Putamen (tissue), 1 donor: ENCODE measurements at places on chromosomes 7 and 10.

DNA sequence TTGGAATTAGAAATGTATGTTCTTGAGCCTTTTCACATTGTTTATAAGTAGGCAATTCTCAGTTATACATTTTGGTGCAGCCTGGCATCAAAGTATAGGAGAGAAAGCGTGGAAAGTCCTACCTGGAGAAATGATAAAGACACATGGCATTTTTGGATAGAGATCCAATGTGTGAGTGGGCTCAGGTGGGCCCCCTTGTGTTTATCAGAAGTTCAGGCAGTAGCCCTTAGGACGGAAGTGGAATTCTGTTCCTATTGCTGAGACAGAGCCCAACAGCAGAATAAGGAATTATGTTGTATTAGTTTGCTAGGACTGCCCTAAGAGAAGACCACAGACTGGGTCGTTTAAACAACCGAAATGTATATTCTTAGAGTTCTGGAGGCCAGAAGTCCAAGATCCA is 85.2 kb upstream of the AMPH start:
- no peak for DNase-seq

DNA sequence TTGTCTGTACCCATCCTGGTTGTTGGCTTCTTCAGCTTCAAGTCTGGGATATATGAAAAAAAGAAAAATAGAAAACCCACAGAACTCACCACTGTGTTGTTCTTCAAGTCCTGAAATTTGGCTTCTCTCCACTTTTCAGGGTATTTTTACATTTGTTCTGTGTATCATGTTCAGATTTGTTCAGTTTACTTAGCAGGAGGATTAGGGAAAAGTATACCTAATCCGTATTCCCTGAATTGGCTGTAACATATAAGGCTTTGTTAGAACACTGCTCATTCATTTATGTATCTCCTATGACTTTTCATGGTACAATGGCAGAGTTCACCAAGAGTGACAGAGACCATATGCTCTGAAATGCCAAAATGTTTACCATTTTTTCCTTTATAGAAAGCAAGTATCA is 146.9 kb downstream of the PTN start:
- DNase-seq = no peak

DNA sequence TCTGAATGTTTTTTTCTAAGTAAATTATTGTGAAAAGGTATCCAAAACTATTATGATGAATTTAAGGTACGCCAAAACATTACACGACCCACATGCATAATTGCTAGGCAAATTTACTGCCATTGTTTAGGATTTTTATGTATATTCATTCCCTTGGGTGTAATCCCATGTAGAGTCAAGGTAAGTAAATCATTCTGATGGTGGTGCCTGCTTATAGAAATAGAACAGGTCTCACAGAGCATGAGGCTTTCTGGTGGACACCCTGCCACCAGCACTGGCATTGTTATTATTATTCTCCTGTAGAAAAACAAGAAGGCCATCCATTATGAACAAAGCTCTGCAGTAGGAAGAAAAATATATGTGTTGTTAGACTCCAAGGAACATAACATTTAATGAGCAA is 111.7 kb upstream of the ZNF804B start:
- no peak for DNase-seq

DNA sequence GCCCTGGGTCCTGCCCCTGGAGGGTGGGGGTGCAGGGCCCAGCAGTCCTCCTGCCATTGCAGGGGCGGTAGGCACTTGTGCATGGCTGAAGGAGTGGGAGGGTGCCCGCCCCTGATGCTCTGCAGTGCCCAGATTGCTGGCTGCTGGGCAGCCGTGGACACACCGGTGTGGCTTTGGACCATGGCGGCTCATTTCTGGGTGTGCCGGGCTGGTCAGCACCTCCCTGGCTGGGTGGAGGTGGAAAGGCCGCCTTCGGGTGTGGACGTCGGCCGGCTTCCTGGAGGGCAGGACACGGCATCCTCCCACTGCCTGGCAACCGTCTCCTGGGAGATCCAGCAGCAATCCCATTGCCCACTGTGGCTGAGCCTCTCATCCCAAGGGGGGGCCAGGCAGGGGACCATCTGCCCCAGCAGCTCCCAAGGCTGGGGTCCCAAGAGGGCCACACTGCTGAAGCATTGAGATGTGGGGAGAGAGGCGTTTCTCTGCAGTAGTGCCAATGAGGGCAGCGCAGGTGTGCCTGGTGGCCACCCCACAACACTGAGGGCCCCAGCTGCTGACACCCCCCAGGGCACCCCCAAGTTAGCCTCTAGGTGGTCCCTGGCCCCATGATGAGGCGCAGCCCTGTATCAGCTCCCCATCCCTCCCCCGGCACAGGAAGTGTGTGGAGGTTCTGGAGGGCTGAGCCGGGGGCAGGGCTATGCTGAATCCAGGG is 12.9 kb downstream of the TTYH3 start:
- DNase-seq = no peak

- DNase-seq = no peak
Observed at GRCh38 chr10:110355141-110355831, 50.6 kb upstream of the SMNDC1 start.

DNA sequence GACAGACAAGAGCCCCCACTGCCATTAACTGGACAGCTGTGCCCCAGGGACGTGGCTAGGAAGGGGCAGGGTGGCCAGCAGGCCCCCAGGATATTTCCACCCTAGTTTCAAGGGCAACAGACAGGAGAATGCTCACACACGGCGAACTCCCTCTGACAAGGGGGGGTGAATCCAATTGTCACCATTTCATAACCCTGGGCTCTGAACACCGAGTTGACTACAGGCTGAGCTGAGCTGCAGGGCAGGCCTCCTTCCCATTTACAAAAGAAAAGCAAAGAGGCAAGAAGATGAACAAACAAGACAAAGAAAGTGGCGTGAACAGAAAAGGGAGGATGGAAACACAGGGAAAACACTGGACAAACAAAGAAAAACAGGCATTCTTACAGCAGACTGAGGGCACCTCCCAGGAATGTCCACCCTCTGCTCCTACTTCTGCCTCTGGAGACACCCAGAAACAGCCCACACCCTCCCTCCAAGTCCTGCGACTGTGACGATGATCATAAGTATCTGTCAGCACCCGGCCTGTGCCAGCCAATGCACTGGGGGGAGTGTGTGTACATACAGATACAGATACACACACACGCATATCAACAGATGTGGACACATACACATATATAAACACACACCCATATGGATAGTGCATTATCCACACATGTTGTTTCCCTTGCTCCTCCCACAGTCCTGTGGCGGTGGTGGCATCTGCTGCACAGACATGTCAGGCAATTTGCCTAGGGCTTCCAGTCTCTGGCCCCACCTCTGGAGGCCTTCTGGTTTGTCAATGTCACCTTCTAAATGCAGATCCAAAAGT is 66.2 kb downstream of the FAM53B start:
- no peak for DNase-seq

DNA sequence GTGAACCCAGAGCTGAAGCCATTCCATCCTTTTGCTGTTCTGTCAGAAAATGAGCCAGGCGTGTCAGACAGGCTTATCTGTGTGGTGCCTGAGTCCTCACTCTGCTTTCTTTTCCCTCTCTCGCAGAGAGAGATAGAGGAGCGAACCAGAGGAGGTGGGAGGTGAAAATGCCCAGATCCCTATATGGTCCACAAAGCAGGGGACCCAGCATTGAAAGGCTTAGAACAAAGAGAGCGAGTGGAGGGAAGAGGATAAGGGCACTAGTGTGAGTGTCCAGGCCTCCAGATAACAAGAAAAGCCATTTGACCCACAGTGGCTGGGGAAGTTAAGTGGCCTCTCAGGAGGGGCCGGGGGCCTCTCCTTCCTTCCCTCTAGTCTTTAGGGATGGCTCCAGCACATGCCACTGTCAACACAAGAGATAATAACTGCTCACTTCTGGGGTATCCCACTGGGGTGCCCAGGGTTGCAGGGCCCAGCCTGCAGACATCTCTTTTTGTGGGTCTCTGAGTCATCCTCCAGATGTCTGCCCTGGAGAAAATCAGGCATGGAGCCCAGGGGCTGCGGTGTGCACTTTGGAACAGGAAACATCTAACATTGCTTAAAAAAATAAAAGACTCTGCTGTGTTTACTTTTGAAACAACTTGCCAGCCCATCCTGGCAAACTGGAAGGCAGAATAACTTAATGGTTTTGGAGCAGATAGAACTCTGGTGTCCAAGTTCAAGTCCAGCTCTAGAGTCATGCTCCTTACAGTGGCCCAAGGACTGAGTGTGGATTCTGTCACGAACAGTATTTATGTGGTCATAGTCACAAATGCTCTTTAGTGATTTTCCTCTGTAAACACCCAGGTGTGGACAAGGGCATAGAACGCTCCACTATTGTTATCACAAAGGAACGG is 189.5 kb downstream of the CXCL12 start:
- DNase-seq = no peak

GRCh38 chr7:13152755-13153154 is 465.3 kb downstream of the ARL4A start:
- no peak for DNase-seq

DNA sequence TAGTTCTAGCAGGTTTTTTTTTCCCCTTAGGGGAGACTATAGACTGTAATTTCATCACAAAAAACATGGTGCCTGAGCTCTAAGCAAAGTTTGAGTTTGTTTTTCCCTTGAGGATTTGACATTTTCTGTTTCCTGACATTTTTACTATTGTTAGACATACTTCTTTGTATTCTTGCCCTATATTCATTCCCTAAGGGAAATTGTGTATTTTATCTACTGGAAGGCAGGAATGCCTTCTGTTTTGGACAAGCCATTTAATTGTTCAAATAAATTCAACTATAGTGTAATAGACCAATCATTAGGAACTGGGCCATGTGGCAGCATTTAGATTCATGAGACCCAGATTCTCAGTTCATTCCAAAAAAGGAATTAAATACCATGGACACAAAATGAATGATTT is 335.0 kb downstream of the EXOC4 start:
- no peak for DNase-seq

DNA sequence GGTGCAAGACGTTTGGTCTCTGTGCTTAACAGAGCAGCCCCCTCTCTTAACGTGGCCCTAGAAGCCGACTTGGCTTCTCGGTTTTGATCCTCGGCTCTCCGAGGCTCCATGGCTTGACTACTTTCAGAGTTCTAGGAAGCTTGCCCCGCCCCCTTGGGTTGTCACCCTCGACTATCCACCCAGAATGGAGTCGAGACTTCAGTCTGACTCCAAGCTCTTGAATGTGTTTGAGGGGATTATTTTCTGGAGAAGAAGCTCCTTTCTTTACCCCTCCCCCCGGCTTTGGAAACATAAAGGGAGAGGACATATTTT is 448 bp downstream of the SEC24C start:
- no peak for DNase-seq

GRCh38 chr10:108410236-108410635 is 1245.7 kb upstream of the SORCS1 start:
- no peak for DNase-seq

GRCh38 chr7:93043385-93043985 is 74.3 kb downstream of the SAMD9 start:
- DNase-seq = no peak

DNA sequence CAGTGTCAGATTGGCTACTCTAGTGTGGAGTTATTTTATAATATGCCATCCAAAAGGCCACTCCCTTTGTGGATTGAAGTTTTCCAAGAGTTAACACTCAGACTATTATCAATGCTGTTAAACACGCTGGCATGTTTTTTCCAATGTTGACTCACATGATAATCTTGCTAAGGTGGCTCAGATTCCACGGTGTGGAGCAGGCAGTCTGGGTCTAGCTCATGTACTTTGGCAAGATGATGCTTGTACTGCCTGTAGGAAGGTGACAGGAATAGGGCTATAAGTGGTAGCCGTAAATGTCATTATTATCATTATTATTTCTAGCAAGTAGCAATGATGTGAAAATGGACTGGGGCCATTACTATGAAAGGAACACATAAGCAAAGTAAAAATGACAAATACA is 79.4 kb upstream of the TBX20 start:
- DNase-seq = no peak

DNA sequence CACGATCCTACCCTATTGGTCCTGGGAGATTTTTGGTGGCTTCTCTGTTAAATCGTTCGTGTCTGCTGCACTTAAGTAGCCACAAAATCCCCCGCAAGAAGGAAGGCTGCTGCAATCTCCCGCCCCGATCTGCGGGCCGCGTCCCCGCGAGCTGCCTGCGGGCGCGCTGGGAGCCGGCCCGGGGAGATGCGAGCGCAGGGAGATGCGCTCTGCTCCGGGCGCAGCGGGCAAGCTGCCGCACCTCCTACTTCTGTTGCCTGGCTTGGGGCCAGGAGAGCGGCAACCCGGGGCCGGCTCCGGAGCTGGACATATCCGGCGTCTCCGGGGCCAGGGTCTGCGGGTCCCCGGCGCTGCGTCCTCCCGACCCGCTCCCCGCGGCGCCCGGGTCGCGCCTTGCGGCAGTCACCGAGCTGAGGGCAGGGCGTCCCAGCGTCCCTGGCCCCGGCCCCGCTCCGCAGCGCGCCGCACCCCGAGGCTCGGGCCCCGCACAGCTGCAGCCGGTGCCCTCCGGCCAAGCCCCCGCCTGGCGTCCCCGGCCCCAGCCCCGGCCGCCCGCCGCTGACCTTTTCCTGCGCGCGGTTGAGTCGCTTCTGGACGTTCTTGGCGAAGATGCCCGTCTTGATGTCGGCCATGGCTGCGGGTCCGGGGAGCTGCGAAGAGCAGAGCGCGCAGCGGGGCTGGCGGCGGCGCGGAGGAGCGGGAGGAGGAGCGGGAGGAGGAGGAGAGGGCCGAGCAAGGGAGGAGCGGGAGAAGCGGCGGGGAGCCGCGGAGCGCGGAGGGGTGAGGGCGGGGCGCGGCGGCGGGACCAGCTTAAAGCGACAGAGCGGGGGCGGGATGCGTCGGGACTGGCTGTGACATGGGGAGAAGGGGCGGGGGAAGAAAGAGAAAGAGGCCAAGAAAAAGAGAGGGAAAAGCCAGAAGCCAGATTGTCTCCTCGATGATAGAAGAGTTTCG is at the start of gene AMPH:
AMPH (minus strand) TSS at position 654 of the 954 bp plus-strand sequence; CDS start at position 632, 22 bp downstream.
- peak; percentile 66 for DNase-seq

DNA sequence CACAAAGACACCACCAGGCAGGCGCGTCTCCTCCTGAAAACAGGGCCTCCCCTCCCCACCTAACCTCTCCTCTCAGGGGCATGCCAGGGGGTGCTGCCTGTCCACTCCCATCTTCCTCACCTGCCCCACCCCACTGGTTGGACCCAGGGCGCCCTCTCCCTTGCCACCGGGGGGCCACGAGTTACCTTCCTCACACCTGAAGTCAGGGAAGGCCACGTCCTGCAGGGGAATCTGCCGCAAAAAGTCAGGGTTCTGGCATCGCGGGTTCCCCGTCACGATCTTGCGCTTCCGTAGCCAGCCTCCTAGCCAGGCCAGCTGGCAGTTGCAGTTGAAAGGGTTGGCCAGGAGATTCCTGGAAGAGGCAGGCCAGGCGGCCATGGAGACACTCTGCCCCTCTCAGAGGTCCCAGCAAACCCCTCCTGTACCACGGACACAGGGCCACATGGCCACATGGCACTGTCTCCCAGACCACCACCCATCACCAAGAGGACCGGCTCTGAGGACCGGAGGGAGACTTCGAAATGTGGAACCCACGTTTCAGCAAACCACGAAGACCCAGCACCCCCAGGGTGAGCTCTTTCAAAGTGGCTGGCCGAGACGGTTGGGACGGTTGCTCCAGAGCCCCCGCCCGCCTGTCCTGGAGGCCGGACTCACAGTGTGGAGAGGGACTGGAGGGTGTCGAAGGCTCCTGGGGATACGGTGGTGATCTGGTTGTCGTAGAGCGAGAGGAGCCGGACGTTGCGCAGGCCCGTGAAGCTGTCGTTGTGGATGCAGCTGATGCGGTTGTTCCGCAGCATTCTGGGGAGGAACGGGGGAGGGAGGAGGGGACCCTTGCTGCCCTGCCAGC is 142.8 kb downstream of the SLIT1 start:
- DNase-seq = no peak
